Hematopoietic multipotent progenitor cell treated with erythropoietin and hydrocortisone succinate and interleukin-3 and kit ligand, for 4 days (in vitro differentiated cells): ENCODE measurements at places on chromosomes 2 and 18.

DNA sequence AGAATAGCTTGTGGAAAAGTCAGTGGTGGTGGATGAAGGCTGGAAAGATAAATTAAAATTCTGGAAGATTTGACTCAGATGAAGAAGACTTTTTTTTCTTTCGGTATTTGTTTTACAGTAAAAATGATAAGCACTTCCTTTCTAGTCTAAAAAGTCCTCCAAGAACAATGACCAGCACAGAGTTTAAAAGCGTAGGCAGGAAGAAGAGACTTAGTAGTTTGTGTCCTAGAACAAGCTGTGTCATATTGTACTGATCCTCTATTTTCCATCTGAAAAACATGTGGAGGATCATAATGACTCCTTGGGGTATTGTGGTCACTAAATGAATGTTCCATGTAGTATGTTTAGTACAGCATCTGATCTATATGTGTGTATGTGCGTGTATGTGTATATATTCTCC lies 132.4 kb upstream of the FSHR start:
- no peak for DNase-seq

- DNase-seq: no peak
Observed at GRCh38 chr2:46300406-46300832, 3.2 kb downstream of the EPAS1 start.

DNA sequence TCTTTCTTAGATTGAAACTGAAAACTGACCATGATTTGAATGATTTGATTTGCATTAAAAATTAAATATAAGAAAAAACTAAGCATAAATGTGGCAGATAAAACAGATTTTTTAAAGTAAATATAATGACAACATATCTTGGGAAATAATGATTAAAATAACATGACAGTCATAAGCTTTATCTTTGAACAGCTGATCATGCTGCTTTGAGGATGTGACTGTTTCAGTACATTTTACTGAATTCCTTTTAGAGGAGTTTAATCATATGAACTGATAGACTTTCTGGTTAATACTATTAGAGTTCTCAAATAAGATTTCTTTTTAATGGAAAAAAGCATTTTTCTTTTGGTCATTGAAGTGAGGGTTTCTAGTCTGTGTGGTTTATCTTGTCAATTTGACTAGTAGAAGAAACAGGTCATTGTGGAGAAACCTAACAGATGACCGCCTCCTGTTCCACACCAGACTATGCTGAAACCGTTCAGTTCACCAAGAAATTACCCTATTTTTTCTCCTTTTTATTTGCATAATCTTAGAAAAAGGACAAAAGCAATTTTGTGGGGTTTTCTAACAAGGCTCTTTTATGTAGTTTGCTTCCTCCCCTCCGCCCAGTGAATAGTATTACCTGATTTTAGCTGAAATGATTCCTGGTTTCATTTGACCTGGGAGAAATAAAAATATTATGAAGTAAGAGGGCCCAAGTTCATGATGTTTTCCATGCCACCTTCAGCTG lies 262.1 kb downstream of the PTGR3 start:
- no peak for DNase-seq

GRCh38 chr2:112792419-112792818 lies 8.1 kb upstream of the IL1A start:
- no peak for DNase-seq

- DNase-seq: no peak
Observed at GRCh38 chr2:136189221-136189782, 71.4 kb upstream of the CXCR4 start.

DNA sequence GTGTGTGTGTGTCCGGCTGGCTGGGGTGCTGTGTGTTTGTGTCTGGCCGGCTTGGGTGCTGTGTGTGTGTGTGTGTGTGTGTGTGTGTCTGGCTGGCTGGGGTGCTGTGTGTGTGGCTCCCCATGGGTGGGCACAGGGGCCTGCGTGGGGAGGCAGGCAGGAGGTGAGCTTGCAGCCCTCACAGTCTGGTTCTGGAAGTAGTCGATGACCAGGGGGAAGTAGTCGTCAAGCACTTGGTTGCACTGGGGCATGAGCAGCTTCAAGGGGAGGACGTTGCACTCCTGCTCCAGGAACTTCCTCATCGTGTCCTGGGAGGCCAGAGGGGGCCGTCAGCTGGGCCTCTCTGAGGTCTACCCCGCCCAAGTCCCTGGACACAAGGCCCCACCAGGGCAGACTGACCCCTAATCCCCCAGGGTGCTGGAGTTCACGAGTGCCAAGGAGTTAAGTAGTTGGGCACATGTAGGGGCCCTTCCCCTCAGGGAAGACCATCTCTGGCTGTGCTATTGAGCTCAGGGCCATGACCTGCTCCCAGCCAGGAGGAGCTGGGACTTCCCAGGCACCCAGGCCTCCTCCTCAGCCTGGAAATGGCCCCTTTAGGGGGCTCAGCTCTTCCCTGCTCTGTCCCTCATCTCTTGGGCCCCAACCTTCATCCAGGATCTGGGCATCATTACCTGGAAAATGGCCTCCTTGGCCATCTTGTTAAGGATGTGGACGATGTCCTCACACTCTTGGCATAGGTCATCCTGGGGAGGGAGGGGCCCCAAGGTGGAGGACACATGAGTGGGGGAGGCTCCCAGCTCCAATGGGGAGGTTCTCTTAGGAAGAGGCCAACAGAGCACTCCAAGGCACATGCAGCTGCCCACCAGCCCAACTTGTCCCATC lies 1.3 kb downstream of the SFTPB start:
- peak; percentile 30 for DNase-seq

- DNase-seq: peak; percentile 91
Observed at GRCh38 chr18:62249478-62250097, 62.5 kb downstream of the RELCH start.

DNA sequence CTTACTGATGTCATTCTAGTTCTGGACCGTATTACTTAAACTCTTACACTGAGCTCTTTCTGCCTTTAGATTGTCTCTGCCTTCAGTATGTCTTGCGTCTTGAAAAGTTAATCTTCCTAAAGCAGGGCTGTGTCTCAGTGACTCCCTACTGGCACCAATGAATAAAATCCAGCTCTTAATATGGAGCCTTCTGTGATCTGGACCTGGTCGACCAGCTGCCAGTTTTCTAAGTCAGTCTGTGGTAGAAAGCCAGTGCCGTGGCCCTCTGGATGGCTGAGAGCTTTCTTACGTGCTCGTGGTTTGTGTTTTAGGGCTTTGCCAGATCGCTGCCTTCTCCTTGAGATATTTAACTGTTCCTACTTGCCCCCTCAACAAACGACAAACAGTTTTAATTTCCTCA lies 26.8 kb downstream of the ZNF407 start:
- DNase-seq: no peak

DNA sequence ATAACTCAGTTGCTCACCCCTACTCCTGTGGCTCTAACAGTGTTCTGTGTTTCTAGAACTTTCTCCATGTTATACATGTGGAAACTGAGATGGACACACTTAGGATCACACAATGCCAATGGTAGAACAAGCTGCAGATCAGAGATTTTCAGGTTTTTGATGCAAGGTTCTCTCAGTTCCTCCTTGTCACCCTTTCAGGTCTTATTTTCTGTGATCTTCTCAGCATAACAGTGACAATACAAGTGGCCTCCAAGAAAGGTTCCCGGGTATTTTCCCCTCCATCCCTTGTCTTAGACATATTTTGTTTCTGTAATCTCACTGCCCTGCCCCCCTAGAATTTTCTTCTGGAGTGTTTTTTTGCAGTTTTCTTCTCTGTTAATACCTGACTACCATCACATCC lies 6.2 kb upstream of the MGAT5 start:
- no peak for DNase-seq

GRCh38 chr18:57794951-57795728 lies 8.0 kb downstream of the ATP8B1 start:
- no peak for DNase-seq

- peak; percentile 71 for DNase-seq
Observed at GRCh38 chr2:3738454-3738853, 35.1 kb downstream of the DCDC2C start.

GRCh38 chr2:42105330-42106256 lies 57.8 kb downstream of the PKDCC start:
- peak; percentile 41 for DNase-seq

- peak; percentile 3 for DNase-seq
Observed at GRCh38 chr2:206531996-206532543, 88.7 kb downstream of the ADAM23 start.

DNA sequence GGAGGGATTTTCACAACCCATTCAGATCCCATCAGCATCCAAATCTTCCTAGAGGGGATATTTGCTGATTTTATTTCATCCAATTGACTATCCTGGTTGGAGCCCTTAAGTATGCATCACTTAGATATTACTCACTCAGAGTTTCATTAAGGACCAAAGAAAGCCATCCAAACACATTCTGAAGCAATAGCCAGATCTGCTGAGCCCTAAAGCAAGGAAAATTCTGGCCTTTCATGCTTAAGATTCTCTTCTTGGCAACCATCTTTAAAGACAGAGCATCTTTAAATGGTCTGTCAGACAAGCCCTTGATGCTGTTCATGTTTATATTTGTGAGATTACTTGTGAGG lies 40.9 kb upstream of the C1D start:
- no peak for DNase-seq

DNA sequence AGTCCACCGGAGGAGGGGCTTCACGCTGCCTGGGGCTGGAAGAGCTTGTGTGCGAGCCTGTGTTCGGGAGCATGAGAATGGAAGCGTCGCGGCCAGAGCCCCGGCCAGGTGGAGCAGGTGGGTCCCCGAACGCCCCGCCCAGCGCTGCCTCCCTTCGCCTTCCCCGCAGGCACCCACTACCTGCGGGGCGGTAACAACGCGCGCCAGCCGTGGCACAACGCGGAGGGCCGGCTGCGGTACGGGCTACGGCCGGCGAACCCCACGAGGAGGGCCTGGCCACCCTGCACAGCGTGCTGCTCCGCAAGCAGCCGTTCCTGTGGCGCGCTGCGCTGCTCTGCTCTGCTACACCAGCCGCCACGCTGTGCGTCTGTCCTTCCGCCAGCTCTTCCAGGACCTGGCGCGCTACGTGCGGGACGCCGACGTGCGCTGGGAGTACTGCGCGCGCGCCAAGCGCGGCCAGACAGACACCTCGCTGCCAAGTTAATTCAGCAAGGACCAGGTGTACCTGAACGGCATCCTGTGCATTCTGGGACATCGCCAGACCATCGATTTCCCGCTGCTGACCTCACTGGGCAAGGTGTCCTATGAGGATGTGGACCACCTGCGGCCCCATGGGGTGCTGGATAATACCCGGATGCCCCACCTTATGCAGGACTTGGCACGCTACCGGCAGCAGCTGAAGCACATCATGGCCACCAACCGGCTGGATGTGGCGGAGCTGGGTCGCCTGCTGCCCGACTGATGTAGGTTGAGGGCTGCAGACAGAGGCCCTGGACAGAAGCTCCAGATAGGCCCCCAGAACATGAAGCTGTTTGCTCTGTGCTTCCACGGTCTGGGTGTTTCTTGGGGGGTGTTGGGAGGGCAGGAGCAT lies 200.6 kb downstream of the NAPG start:
- DNase-seq: peak; percentile 42
